ENCODE measurements at places on chromosomes 3 and 15.

- DNase-seq = peak; percentile 23
Measured at GRCh38 chr3:39143051-39143885, 10.1 kb downstream of the CSRNP1 start.

GRCh38 chr3:16320711-16321110 lies 55.7 kb downstream of the OXNAD1 start:
- DNase-seq = no peak

GRCh38 chr15:38075466-38075865 lies 141.0 kb downstream of the TMCO5A start:
- DNase-seq = no peak

GRCh38 chr3:13217736-13218540 lies 144.7 kb upstream of the IQSEC1 start:
- DNase-seq = no peak

DNA sequence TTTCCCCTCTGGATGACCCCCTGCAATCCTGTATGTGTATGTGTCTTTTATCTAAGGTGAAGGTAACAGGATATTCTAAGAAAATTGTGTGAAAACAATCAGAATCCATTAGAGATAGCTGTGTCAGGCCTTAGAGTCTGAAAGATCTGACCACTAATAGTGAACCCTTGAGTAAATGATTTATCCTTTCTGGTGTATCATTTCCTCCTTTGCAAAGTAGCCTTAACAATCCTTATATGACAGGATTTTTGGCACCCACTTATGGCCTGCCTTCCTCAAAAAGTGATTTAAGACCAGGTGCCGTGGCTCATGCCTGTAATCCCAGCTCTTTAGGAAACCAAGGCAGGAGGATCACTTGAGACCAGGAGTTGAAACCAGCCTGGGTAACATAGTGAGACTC lies 110.2 kb downstream of the RBPMS2 start:
- DNase-seq = no peak

GRCh38 chr3:15409239-15409638 lies 18.1 kb downstream of the METTL6 start:
- DNase-seq = no peak
